ENCODE measurements at places on chromosomes 12 and 14.
A peak's percentile ranks its signal among the peaks of the same experiment; 100 is the strongest.

DNA sequence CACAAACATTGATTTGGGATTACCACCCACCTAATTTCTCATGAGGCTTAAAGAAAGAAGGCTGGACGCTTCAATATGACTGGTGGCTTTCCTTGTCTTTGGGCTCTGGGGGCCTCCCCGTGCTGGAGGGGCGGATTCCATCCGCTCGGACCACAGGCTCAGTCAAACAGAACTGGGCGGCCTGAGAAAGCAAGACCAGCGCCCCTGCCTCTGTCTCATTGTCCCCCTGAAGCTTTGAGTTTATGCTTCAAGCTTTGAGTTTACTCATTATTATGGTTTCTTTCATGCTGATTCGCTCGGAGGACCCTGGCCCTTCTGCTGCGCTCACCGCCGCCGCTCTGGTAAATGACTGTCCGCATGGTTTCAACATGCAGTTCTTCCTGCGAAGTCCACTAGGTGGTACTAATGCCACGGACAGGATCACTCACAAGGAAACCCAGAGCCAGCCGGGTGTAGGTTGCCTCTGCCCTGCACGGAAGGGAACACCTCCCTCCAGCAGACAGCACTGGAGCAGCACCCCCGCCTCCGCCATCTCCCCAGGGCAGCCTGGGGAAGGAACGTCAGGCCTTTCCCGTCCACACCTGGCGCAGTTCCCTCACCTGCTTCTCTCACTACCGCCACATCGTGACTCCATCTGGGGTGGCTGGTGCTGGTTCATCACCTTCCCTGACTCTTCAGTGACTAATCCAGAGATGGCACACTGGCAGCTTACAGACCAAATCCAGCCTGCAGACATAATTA lies 13.2 kb upstream of the TIGAR start:
- DNase-seq = peak; percentile 85

GRCh38 chr12:89328151-89329030 lies 23.9 kb downstream of the DUSP6 start:
- no peak for DNase-seq

- no peak for DNase-seq
Measured at GRCh38 chr14:73640796-73641365, 3.9 kb upstream of the DNAL1 start.

DNA sequence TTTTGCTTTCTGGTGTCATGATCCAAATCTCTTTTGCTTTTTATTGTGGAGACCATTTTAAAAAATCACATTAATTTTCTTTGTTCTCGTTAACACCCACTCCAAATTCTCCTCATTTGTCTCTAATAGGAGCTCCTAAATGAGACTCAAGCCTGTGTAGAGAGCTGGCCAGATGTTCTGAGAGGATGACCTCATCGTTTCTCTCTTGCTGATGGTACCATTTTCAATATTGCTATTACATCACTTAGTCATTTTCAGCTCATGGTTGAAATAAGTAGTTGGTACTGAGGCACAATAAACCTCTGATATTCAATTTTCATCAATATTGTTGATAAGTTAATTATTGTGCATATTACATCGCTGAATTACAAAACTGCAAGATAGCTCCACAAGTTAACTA lies 31.5 kb downstream of the SPTB start:
- DNase-seq = no peak

GRCh38 chr14:70073924-70074566 lies 114.7 kb downstream of the SLC8A3 start:
- DNase-seq = peak; percentile 61

GRCh38 chr12:91874086-91874865 lies 271.4 kb downstream of the BTG1 start:
- DNase-seq = no peak

DNA sequence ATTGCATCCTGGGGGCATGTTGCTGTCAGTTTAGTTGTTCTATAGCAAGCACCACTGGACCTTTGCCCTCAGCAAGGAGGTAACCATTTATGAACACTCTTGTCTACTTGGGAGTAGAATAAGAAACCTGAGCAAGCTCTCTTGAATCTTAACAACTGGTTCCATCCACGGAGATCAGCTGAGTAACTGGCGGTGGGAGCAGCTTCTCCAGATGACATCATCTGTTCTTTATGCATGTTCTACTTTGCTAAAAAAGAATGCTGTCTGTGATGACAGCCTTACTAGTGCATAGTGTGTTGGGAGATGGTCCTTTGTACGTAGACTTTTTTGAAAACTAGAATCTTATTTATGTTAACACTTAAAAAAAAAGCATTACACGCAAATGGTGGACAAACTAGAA lies 17.7 kb downstream of the SLC4A8 start:
- no peak for DNase-seq

DNA sequence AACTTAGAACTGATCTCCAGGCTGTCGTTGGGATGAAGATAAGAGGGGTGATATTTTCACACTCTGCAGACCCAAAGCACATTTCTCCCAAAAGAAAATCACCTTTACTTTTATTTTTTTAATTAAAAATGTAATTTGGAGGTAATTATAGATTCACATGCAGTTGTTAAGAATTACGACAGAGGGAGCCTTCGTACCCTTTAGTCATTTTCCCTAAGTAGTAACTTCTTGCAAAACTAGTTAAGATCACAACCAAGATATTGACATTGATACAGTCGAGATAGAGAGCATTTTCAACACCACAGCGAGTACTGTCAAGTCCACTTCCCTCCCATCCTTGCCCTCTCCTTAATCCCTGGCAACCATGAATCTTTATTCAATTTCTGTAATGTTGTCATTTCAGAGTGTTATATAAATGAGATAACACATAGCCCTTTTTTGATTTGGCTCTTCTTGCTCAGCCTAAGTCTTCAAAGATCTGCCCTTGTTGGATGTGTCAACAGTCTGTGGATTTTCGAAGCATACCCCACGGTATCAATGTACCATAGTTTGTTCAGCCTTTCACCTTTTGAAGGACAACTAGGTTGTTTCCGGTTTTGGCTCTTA lies 39.6 kb downstream of the DNAH10 start:
- DNase-seq = no peak

DNA sequence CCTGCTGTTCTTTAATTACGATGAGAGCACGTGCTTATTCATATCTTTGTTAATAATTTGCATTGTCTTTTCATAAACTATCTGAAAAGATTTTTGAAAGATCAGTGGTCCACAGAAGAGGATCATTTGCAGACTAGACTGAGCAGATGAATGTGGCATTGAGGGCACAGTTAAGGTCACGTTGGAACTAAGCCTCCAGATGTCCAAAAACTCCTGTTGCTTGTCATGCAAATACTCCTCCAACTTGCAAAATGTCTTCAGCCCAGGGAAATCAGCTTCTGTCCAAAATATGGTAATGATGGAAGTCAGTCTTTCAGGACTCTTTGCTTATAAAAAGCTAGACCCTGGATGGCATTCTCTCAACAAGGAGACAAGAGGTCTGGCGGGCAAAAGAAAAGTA lies 201.6 kb upstream of the TMEM260 start:
- DNase-seq = no peak

- DNase-seq = no peak
Measured at GRCh38 chr12:46548605-46549071, 176.1 kb upstream of the SLC38A2 start.

DNA sequence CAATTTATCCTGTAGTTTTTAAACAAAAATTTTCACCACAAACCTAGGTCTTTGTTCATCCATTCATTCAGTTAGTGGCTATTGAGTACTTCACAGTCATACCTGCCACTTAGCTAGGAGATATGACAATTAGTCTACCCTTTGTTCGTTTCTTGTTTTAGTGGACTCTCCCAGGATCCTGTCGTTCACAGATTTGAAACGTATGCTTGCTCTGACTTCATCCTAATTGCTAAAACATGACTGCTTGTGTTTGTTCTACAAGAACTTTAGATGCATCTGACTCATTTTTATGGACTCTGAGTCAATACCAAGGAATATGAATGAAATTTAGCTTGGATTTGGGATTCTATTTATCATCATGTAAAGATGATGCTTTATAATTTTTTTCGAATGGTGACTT lies 69.5 kb downstream of the TBC1D30 start:
- DNase-seq = no peak

DNA sequence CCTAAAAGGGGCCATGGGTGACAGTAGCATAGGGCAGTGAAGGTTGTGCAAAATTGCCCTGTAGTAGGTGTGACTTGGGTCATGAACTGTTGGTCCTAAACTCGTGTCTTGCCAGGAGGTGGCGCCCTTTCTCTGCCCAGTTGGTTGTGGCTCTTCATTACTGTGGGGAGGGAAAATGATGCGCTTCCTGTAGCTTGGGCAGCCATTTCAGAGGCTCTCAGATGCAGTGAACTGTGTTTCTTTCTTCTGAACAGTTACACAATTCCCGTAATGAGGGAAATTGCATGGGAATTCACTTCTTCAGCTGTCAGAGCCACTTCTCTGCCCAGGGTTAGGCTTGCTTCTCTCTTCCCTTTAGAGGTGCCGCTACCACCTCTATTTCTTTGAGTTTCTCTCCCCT lies 148.1 kb upstream of the NRXN3 start:
- DNase-seq = peak; percentile 67

DNA sequence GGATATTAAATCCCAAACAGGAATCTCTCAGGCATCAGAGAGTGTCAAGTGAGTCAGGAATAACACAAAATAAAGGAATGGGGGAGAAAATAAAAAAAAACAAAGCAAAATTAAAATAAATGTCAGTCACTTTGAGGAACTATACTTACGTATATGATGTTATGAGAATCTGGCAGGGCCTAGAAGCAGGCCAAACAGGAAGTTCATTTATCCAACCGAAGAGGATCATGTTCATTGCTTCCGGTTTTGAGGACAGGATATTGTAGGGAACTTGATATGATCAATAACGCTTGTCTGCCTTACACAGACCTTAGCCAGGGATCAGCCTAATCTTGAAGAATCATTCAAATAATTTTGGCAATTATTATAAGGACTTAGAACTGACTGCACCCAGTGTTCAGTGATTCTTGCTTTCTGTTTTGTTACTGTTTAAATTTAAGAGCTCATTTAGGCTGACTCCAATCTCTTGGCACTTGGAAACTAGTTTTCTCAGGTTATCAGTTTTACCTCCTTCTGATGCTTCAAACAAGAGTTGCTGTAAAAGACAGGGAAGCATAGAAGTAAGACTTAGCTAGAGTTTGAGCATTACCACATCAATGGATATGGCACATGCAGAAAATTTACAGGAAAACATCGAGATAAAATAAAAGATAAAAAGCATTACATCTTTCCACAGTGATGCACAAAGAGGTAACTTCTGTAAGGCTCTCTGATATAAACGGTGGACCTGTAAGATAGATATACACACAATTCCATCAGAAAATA lies 53.4 kb downstream of the ZFC3H1 start:
- DNase-seq = no peak

DNA sequence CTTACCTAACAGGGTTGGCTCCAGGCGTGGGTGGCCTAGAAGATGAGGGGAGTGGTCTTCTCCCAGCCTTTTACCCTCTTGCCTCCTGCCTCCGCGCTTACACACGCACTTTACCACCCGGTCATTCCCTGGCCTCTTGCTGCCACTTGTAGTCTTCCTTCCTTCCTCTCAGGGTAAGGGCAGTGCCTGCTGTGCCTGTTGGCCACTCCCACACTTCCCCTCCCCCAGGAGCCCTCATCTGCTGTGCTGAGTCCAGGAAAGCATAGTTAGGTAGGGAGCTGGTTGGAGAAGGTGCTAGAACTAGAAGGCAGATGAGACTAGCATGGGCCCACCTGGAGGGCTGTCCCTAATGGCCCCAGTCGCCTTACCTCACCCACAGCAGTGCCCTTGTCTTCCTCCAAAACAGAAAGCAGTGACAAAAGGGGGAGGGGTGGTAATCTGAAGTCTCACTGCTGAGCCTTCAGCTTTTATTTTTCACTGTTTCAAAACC lies 54.3 kb upstream of the SRSF5 start:
- no peak for DNase-seq

- DNase-seq = no peak
Measured at GRCh38 chr12:131052929-131053328, 99.2 kb downstream of the ADGRD1 start.

DNA sequence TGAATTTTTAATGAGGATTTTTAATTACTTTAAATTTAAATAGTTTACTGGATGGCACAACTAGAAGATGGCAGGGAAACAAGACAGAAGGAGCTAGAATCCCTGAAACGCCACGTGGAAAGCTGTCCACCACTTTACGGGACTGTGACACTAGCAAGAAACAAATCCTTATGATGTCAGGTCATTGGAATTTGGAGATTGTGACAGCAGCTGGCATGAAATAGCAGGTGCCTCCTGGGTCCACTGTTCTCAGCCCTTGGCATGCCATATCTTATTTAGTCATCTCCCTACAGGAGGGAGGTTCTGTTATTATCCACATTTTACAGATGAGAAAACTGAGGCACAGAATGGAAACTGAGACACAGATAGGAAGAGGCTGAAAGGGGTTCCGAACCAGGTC lies 113.8 kb downstream of the BCL11B start:
- DNase-seq = no peak

- DNase-seq = no peak
Measured at GRCh38 chr14:75487155-75487671, 35.1 kb upstream of the BATF start.

- no peak for DNase-seq
Measured at GRCh38 chr14:30883508-30884294, 9.3 kb downstream of the COCH start.

DNA sequence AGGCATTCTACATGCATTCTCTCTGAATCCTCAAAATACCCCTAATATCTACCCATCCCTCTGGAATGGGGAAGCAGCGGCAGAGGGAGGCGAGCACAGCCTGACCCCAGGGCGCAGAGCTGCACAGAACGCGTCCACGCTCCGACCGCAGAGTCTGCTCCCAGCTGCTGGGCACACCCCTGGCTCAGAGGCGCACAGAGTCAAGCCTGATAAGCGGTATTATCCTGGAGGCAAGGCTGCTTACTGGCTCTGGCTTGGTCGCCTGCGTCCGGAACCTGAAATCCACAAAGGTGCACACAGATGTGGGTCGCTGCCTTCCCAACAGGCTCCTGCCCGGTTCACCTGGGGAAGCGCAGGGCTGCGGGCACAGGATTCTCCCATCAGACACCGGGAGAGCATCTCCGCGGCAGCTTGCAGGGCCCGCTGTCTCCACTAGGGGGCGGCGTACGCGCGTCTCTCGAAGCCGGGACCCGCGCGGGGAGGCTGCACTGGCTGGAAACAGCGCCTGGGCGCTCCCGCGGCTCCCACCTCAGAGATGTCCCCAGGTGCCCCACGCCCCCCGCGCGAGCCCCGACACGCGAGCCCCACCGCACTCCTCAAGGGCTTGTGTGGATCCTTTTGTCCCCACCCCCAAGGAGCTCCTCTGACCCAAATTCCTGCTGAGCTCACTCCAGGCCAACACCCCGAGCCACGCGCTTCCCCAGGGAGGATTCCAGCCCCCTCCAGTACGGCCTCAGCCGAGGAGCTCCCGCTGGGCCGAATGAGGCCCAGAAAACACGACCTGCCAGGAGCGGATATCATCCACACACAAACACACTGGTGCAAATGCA lies 120.1 kb upstream of the FZD10 start:
- peak; percentile 58 for DNase-seq

DNA sequence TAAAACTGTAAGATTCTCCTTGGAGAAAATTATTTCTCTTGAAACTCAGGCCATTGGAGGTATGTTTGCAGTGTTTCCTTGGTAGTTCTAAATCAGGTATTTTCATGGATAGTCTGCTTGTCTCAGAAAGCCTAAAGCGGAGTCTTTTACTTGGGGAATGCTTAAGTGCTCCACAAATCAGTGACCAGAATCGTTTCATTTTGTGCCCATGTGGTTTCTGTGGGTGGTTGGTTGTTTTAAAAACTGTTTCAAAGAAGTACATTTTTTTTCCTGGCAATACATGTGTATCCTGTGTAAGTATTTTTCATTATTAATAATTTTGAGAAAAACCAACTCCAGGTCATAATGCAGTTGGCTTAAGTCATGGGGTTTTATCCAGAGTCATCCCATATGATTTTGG lies 33.6 kb downstream of the CCDC91 start:
- no peak for DNase-seq
